ENCODE measurements at places on chromosomes 4 and X. TPM values are rescaled to one million over a fixed set of nuclear protein-coding genes. Genes with fewer than 3 reads are reported as not detected.

DNA sequence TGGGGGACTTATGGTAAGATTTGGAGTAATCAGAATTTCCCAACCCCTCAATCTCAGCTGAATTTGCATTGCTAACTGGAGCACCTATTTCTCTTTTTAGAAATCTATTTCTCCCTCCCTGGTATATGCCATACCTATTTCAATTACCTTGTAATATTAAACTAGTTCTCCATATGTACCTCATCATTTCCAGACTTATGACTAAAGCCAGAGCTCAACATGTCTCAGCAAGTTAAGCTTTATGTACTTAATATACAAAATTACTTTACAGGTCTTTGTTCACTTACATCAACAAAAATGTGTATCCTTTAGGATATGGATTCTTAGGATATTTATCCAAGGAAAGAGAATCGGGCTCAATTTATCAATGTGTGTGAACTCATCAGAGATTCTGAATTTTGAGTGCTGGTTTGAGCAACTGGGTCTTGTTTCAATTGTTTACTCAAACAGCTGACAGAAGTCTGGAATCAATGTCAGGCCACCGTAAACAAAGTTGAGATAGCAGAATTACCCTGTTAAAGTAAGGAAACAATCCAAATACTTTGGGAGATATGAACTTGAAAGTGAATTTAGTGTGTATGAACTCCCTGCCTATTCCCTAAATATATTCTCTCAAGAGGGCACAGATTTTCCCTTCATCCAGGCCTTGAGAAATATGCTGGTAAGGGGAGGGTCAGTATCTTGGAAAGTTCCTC lies 199.6 kb downstream of the VEGFC start:
- no peaks in the 10 kb centered on the region for H3K4me1 ChIP-seq
- H3K27ac ChIP-seq: no peak overlapping the region
- H3K4me3 ChIP-seq: no peak overlapping the region
- H3K27me3 ChIP-seq: no peaks in the 10 kb centered on the region
- no peaks in the 10 kb centered on the region for H3K36me3 ChIP-seq

The ETDB gene
- total RNA-seq: not detected

DNA sequence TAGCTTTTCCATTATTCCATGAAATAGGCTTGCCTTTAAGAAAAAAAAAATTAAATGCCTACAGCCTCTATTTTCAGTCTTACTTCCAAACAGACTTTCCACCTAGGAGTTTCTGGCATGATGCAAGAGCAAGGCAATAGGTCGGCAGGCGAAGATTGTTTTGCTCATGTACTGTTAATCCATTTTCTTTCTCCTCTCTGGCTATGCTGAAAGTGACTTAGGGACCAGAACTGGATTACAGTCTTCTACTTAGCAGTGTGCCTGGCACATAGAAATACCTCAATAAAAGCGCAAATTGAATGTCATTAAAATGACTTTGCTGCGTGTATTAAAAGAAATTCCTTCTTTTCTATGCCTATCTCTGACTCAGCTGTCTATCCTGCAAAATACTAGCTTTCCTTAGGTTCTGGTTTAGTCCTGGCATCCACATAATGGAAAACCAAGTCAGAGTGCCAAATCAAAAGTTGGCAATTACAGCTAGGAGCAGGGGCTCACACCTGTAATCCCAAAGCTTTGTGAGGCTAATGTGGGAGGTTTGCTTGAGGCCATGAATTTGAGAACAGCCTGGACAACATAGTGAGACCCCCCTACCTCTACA lies 51.9 kb downstream of the CC2D2A start:
- H3K27ac ChIP-seq: no peak overlapping the region
- H3K36me3 ChIP-seq: peaks cover 13% of the 10 kb centered on the region
- H3K4me1 ChIP-seq: no peaks in the 10 kb centered on the region

- peak overlapping the region; percentile 98 for H3K27ac ChIP-seq
- H3K36me3 ChIP-seq: no peaks in the 10 kb centered on the region
- peaks cover 44% of the 10 kb centered on the region for H3K4me1 ChIP-seq
- H3K27me3 ChIP-seq: no peaks in the 10 kb centered on the region
Observed at GRCh38 chr4:145178740-145179280, 1.6 kb downstream of the OTUD4 start.

- H3K4me1 ChIP-seq: no peaks in the 10 kb centered on the region
- H3K36me3 ChIP-seq: no peaks in the 10 kb centered on the region
- no peak for DNase-seq
- no peak overlapping the region for H3K27ac ChIP-seq
Observed at GRCh38 chrX:69618803-69619202, 2.9 kb downstream of the EDA start.

Measured in right atrium auricular region (tissue), 2 donors.